Left kidney (tissue), 8 donors: ENCODE measurements at places on chromosomes 12 and 14.
A peak's percentile ranks its signal among the peaks of the same experiment; 100 is the strongest.

DNA sequence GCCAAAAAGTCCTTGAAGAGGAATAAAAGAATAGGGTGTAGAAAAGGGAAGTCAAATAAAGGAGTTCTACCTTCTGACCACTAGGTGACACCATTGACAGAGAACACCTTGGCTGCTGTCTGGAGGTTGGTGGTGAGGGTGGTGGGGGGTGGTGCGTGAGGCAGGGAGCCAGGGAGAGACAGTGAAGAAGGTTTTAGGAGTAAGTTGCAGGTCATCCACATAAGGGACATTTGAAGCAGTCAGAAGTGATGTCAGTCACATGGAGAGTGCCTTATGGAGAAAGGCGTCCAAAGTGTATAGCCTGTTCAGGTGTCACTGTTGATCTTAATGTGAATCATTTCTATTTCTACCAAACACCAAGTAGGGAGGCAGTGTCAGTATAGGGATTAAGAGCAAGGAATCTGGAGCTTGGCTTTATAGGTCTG, 279.3 kb upstream of the DDHD1 start:
- DNase-seq: peak; percentile 43

GRCh38 chr14:39050389-39050788, 52.6 kb downstream of the SEC23A start:
- DNase-seq: no peak

GRCh38 chr14:41875116-41875515, 268.4 kb downstream of the LRFN5 start:
- no peak for DNase-seq

DNA sequence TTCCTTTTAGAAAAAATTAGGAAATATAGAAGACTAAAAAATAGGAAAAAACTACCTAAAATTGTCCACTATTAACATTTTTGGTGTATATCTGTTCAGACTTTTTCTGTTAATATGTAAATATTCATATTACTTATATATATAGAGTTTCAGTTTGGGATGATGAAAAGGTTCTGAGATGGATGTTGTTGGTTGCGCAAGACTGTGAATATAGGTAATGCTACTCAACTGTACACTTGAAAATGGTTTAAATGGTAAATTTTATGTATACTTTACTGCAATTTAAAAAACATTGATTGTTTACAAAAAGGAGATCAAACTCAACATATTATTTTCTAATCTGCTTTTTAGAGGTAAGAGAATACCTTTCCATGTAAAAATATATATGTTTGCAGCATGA, 200.9 kb downstream of the RAD51B start:
- DNase-seq: no peak

- DNase-seq: no peak
These were observed 5.5 kb downstream of the CARMIL3 start for GRCh38 chr14:24057271-24057670.

DNA sequence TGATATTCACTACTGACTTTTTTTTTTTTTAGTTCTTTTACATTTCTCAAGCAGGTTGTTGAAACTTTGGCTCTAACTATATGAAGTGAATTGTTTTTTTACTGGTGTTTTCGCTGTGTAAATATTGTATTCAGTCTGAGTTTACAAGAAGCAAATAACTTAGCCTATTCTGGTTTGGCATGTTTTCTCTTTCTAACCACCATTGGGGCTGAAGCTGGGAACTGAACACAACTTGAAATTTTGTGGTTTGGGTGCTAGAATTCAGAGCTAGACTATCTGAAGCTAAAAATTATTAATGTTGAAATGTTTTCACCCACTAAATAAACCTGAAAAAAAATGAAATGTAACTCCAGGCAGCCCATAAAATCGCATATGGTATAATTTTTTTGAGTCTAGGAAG, 37.2 kb downstream of the RAD51B start:
- DNase-seq: no peak
